T-helper 9 cell (primary cell): ENCODE measurements at places on chromosomes 4 and X.

DNA sequence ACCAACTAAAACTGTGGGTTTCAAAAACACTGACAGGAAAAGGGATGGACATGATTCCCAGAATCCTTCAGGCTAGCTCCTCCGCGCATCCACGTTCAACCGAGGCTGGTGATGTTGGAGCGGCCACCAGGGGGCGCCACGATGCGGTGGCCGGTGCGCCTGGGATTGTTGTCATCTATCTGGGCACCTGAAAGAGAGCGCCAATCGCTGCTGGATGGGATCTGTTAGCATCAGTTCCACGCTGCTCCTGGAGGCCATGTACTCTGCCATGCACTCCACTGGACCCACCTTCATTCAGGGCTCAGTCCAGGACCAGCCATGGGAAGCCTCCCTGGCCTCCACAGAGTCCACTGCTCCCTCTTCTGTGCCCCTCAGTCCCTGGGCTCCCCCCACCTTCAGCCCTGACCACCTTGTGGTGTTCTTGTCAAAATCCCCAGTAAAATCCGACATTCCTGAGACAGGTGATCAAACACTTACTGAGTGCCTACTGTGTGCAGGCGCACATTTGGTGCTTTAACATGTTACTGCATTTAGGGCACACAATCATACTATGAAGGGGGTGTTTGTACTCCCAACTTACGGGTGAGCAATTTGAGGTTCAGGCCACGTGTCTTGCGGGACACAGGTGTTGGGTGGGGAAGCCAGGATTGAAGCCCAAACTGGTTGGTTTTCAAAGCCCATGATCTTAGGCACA lies 71.1 kb downstream of the CRMP1 start:
- DNase-seq: no peak

DNA sequence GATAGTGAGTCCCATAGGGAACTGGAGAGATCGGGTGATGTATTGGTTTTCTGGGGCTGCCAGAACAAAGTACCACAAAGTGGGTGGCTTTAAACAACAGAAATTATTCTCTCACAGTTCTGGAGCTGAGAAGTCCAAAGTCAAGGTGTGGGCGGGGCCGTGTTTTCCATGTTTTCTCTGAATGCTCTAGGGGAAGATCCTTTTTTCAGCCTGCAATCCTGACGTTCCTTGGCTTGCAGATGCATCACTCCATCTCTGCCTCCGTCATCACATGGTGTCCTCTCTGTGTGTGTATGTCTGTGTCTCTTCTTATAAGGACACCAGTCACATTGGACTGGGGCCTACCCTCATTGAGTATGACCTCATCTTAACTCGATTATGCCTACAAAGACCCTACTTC lies 7.9 kb upstream of the GPM6B start:
- DNase-seq: no peak

- DNase-seq: no peak
These were observed 47.6 kb downstream of the POLA1 start for GRCh38 chrX:24741330-24741729.

DNA sequence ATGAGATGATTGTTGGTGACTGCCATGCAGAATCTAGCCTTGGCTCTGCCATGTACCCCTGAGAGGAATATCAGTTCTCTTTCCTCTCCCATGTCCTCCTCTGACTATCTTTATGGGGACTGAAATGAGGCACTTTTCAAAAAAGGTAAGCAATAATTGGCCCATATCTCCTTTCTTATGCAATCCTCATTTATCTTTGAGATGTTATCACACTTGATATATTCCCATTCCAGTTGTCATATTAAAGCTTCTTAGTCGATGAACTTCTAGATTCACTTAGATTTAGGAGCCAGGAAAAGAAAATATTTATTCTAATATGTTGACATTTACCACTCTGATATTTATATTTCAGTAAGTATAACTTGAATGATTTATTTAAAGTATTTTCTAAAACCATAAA lies 55.3 kb upstream of the CXCL8 start:
- DNase-seq: no peak

GRCh38 chrX:113399506-113400192 lies 559.0 kb upstream of the AMOT start:
- DNase-seq: no peak

DNA sequence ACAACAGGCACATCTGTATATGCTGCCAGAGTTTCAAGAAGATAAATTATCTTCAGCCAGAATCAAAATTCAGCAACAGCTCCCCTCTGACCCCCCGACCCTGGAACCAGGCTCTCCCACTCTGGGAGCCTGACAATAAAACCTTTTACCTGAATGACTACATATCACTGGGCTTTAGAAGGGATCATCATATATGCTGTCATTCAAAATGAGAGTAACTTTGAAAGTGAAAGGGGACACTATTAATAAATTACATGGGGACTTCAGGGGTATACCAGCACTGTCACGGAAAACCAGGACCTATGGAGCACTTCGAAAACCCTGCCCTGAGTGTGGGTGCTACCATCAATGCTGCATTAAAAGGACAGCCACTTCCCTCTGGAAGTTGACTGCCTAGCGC lies 26.2 kb downstream of the TSPAN5 start:
- DNase-seq: no peak

DNA sequence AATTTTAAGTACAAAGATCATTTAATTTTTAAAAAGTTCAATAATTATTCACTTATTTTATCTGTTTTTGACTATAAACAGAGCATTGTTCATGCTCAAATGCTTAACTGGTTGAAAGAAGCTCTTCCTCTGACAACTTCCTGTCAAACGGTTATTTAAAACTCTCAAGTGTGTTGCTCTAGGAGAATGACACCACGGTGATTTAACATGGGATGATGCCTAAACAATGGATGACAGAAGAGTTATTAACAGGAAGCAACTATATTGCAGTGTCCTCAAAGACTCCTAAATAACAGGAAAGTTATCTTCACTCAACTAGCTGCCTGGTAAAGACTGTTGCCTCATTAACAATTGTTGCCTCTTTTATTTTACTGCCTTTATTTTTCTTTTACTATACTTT lies 509.6 kb downstream of the PACRGL start:
- DNase-seq: no peak

- no peak for DNase-seq
These were observed 8.6 kb downstream of the FAM200B start for GRCh38 chr4:15690020-15690809.
